Panc1 (cell line): ENCODE measurements at places on chromosomes 4 and X. TPM values are rescaled to one million over a fixed set of nuclear protein-coding genes. Genes with fewer than 3 reads are reported as not detected.

The TMPRSS11B gene
- total RNA-seq: not detected

The AFAP1 gene
- 94.7 TPM for total RNA-seq

DNA sequence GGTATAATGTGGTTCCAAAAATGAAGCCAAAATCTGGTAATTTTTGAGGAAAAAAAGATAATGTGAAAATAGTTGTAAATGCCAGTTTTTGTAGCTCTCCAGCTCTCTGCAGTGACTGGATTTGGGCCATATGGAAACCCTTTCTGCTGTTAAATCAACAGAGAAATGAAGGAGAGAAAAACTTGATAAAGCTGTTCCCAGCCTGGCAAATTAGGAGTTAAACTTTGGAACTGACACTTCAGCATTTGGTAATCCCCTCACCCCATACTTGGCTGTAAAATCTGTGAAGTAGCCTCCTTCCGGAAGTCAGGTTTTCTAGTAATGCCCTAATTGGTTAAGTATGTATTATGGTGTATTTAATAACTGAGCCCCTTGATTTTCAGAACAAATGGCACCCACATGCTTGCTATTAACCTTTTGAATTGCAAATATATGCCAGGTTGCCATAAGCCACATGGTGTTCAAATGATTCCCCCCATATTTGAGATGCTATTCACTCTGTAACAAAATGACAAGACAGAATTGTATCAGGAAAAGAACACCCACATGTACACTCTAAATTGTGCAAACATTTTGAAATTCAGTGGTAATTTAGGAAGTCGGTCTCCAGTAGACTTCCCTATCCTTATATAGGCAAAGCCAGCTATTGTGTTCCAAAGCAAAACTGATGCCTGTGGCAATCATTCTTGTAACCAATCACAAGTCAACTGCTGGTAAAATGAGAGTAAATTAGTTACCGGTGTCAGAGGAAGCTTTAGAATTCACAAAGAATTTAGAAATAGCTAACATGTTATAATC lies 96.3 kb upstream of the ADAMTS3 start:
- no peaks in the 10 kb centered on the region for H3K27me3 ChIP-seq
- no peak overlapping the region for H3K4me3 ChIP-seq
- H3K36me3 ChIP-seq: no peaks in the 10 kb centered on the region
- no peak for DNase-seq
- H3K27ac ChIP-seq: no peak overlapping the region
- no peaks in the 10 kb centered on the region for H3K4me1 ChIP-seq

DNA sequence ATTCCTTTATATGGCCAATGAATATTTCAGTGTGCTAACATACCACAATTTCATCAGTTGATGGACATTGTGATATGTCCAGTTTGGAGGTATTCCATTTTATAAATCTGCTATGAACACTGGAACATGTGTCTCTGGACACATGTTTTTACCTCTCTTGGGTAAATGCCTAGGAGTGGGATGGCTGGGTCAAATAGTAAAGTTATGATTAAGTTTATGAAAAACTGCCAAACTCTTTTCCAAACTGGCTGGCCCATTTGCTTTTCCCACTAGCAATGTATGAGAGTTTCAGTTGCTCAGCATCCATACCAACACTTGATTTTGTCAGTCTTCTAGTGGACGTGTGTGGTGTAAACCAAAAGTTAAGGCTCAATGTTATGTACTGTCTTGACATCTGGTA lies 40.5 kb downstream of the CEP44 start:
- H3K27me3 ChIP-seq: no peaks in the 10 kb centered on the region
- no peak overlapping the region for H3K27ac ChIP-seq
- H3K4me3 ChIP-seq: no peak overlapping the region
- no peak for DNase-seq
- no peaks in the 10 kb centered on the region for H3K36me3 ChIP-seq

GRCh38 chrX:16589826-16590225 lies 60.1 kb upstream of the S100G start:
- no peak for DNase-seq
- no peaks in the 10 kb centered on the region for H3K4me1 ChIP-seq
- no peak overlapping the region for H3K4me3 ChIP-seq
